D341Med (cell line): ENCODE measurements at places on chromosomes 4 and X.

GRCh38 chrX:131650637-131651410, 107.0 kb downstream of the OR13H1 start:
- DNase-seq: no peak

GRCh38 chrX:18677161-18677869, 5.4 kb upstream of the RS1 start:
- DNase-seq: no peak

GRCh38 chr4:58940167-58940566, 1830.0 kb upstream of the IGFBP7 start:
- DNase-seq: no peak

- DNase-seq: no peak
Measured at GRCh38 chrX:110373310-110373709, 14.7 kb downstream of the RTL9 start.

DNA sequence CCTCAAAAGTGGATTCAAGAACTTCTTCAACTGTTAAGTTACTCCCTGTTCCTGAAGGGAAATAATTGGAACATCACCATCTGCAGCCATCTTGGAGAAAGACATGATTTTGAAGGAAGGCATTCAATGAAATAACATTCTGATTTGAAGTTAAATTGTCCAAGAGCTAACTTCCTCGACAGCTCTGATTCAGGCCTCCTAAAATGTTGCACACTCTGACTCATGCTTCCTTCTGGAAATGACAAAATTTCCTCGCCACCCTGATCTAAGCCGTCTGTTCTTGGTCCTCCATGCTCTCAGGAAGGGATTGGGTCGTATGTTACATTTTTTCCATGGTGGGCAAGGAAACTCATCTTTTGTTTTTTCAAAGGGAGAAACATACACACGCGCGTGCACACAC, 496.9 kb upstream of the DIPK2B start:
- no peak for DNase-seq

- no peak for DNase-seq
Measured at GRCh38 chr4:26281881-26282280, 38.9 kb upstream of the RBPJ start.

- DNase-seq: peak; percentile 74
Measured at GRCh38 chrX:10158279-10159144, 1.7 kb downstream of the CLCN4 start.

DNA sequence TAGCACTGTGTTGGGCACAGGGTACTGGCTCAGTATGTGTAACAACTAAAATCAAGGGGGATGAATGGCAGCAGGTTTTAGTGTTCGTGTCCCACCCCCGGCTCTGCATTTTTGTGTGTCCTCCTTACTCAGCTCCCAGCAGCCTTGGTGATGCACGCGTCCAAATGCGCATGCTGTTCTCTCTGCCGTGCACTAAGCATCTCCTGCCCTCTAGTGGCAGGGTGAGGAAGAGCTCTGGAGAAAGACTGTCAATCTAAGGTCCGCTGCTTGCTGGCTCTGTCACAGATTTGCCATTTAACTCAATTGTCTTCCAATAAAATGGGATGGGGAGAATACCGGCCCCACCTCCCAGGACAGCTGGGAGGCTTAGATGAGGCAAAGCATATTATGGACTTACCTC, 61.4 kb downstream of the WFS1 start:
- no peak for DNase-seq

DNA sequence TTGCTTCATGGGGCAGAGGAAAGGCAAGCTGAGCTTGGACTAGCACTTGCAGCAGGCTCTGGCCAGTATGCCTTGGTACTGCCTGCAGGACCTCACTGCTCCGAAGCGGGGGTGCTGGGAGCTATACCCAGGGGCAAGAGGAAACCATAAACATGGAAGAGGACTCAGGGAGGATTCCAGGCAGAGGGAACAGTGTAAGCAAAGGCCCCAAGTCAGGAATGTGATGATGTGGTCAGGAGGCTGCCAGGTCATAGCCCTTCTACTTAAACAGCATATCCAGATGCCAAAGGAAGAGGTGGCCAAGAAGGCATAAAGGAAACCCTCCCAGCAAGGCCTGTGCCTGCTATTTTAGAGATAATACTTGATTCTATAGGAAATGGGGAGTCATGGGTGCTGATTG, 31.1 kb downstream of the RAB40AL start:
- no peak for DNase-seq

GRCh38 chrX:68146054-68146453, 287.2 kb downstream of the OPHN1 start:
- DNase-seq: no peak

GRCh38 chr4:26003056-26003455, 89.0 kb downstream of the SMIM20 start:
- DNase-seq: no peak

GRCh38 chrX:131729295-131729694, 185.4 kb downstream of the OR13H1 start:
- DNase-seq: no peak

GRCh38 chrX:71619193-71619592, 882 bp upstream of the CXCR3 start:
- DNase-seq: no peak

GRCh38 chrX:102723456-102723855, 2.9 kb downstream of the GPRASP3 start:
- no peak for DNase-seq

DNA sequence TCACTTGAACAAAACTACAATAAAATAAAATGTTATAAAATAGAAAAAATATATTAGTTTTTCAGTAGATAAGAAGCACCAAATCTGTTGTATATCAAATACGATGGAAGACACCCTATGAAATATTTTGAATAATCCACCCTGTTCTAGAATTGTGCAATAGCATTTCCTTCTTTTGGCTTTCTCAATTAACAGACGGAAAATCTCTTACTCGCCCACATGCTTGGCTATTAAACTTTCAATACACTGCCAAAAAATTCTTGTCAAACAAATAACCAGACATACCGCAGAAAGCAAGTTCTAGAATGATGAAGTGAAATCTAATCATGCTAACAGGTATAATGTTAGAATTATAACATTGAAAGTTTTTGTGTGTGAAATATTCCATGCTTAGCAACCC, 671.6 kb upstream of the SLIT2 start:
- DNase-seq: no peak

- DNase-seq: no peak
Measured at GRCh38 chr4:51858605-51859202, 15.8 kb downstream of the DCUN1D4 start.
